Activated naive CD8-positive, alpha-beta T cell treated with anti-CD3 and anti-CD28 coated beads, Interleukin-2, amount 10 ng/mL, durations not matched to agents 7 days and 5 days (primary cell): ENCODE measurements at places on chromosomes 3 and 15.

- no peak for DNase-seq
These were observed 4.4 kb upstream of the ZNF609 start for GRCh38 chr15:64455961-64456371.

DNA sequence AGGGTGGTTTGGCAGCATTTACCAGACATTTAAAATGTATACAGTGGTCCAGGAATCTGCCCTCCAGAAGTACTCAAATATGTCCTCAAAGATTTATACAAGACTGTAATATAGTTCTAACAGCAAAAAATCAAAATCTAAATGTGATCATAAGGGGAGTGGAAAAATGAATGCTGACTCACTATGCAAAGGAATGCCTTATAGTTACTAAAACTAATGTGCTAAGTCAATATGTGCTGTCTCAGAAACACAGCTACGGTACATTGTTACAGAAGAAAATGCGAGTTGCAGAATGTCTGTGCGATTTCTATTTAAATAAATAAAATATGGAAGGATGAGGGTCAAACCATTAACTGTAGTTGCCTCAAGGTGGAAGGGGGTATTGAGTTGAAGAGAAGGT is 230.1 kb upstream of the UBE2E1 start:
- no peak for DNase-seq

- DNase-seq = no peak
These were observed 160.4 kb upstream of the CGNL1 start for GRCh38 chr15:57215881-57216280.

DNA sequence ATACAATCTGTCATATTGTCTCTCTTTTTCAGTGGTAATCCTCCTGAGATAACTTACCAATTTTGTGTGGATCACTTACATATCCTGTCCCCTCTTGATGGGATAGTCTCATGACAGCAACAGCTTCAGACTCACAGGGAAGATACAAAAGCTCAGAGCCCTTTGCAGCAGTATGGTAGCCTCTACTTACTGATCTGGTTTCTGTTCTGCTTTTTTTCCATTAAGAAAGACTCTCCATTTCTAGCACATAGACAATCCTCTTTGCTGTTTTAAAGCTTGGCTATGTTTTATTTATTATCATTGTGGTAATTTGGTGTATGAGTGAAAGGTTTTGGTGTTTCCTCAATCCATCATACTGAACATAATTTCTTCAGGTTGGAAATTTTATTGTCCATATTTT is 25.4 kb upstream of the SOX14 start:
- no peak for DNase-seq

- no peak for DNase-seq
These were observed 1.2 kb downstream of the VILL start for GRCh38 chr3:37991823-37992222.

- no peak for DNase-seq
These were observed 50.1 kb downstream of the KBTBD8 start for GRCh38 chr3:67048067-67048714.

- DNase-seq = no peak
These were observed 6.6 kb upstream of the CHSY1 start for GRCh38 chr15:101258238-101259144.

GRCh38 chr15:51198701-51199232 is 104.1 kb upstream of the TNFAIP8L3 start:
- DNase-seq = no peak

- no peak for DNase-seq
These were observed 189.9 kb upstream of the TSC22D2 start for GRCh38 chr3:150218236-150218635.

GRCh38 chr3:34141841-34142337 is 343.5 kb downstream of the PDCD6IP start:
- DNase-seq = no peak

- DNase-seq = no peak
These were observed 211.7 kb upstream of the UBE2E1 start for GRCh38 chr3:23594066-23594465.

DNA sequence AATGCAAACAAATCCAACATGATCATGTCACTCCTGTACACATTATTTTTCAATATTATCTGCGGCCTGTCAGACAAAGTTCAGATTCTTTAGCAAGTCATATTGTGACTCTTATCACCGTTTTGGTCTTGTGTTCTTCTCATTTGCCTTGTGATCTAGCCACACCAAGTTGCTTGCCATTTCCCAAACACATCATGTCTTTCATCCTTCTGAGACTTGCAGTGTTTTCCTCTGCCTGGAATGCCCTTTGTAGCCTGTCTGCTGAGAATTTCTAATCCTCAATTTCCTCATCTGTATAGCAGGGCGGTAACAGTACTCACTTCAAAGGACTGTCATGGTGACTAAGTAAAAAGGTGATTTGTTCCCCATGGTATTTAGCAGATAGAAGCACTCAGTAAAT is 135.0 kb downstream of the GREM1 start:
- no peak for DNase-seq

GRCh38 chr3:188349351-188349901 is 195.5 kb downstream of the LPP start:
- no peak for DNase-seq

DNA sequence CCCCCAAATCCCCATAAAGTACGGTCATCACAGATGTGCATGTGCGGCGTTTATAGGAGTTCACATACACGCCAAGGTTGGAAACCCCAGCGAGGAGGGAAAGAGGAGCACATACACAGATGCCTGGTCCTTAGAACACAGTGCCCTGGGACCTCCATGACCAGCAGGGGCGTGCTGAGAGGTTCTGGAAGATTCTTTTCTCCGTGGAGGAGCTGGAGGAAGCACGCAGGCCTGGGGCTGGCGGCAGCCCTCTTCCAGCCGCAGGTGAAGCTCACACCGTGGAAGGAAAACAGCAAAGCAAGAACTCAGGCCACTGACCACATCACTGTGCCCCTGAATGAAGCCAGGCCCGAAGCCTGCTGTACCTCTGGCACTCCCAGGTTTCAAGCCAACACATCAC is 61.0 kb upstream of the SEC61A1 start:
- DNase-seq = no peak

- no peak for DNase-seq
These were observed 3.3 kb downstream of the LYSMD4 start for GRCh38 chr15:99729920-99730319.

- no peak for DNase-seq
These were observed 5.1 kb downstream of the PHLDB2 start for GRCh38 chr3:111863942-111864694.

- peak; percentile 7 for DNase-seq
These were observed 35.8 kb downstream of the GOLGA6L10 start for GRCh38 chr15:82313446-82313845.

GRCh38 chr3:168044049-168044448 is 51.7 kb downstream of the GOLIM4 start:
- DNase-seq = no peak

GRCh38 chr3:151075869-151076562 is 9.4 kb upstream of the MED12L start:
- no peak for DNase-seq

GRCh38 chr15:58558777-58559176 is 127.0 kb downstream of the LIPC start:
- DNase-seq = no peak

- no peak for DNase-seq
These were observed 694.9 kb downstream of the ZBBX start for GRCh38 chr3:166685246-166685645.

- DNase-seq = no peak
These were observed 25.5 kb upstream of the NUDT16 start for GRCh38 chr3:131356006-131356595.

DNA sequence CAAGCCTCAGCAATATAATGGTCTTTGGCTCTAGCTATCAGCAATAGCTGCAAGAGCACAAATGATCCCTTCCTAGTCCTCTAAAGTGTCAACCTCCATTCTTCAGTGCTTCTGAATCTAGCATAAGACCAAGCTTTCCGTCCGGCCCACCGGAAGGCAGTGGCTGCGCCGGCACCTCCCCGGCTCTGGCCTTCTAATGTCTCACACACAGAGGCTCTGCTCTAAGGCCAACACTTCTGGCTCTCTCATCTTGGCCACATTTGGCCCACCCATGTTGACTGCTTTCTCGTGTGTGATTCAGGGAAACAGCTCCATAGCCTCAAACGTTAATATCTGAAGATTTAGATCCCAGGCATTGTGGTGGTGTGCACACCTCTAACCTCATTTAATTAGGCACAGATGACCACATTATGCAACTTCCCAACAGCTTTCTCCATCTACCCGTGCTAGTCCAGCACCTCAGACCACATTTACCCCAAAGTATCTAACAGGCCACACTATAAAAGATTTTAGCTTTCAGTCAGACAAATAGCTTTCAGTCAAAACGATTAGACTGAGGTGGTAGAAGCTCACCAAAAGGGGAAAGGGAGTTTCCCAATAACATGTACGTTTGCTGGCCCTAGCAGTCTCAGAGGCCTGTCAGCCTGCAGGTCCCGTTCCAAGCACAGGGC is 19.3 kb downstream of the SLC51A start:
- DNase-seq = no peak

- DNase-seq = no peak
These were observed 3.6 kb upstream of the CHRM5 start for GRCh38 chr15:33964665-33965040.

DNA sequence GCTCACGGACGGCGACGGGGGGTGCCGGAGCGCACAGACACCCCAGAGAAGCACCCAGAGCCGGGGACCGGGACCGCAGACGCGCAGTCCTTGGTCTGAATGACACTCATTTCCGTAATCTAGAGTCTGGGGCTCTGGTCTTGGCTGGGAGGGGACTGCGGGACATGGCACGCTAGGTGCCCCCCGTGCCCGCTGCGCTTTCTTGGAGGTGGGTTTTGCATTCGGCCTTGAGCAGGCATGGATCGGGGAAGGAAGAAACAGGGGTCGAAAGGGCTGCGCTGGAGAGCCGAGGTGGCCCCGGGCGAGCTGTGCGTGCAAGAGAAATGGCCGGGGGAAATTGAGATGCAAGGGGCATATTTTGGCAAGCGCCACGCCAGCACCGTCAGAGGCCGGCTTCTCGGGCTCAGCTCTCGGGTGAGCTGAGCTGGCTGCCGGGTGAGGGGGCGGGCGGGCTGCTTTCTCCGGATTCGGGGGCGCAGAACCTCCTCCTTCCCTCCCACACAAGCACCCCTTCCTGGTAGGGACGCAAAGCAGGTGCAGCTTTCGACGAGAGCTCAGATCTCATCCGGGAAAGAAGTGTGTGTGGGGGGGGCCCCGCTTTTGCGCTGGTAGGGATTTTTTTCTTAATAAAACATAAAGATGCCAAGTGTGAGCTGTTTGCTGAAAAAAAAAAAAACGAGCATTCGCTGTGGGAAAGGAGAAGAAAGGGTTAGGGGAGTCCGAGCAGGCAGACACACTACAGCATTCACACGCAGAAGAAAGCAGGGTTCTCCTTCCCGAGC is 963 bp upstream of the NTRK3 start:
- peak; percentile 37 for DNase-seq

GRCh38 chr3:47678446-47679338 is 100.0 kb upstream of the CSPG5 start:
- no peak for DNase-seq

DNA sequence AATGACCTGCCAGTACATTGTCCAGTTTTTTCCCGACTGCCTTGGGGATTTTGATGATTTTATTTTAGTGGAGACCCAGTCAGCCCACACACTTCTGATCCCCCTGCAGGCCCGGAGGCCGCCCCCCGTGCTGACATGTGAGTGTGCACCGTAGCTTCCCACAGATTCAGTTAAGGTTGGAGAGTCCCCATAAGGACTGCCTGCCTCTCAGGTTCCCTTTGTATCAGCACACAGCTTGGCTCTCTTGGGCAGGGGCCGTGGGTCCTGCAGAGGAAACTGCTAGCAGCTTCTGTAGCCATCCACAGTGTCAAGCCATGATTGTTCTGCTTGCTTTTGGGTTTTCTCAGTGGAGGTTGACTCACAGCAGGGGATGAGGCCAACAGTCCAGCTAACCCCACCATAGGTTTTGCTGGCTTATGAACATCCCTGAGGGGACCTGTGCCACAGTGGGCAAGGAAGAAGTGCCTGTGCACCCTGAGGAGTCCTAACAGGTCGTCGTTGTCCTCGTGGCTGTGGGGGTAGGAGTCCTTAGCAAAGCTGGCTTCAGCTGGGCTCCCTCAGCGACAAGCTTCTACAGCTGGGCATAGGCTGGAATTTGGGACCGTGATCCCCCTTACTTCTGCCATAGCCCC is 46.4 kb downstream of the DLEC1 start:
- no peak for DNase-seq

GRCh38 chr15:70375006-70375431 is 277.3 kb upstream of the TLE3 start:
- no peak for DNase-seq

DNA sequence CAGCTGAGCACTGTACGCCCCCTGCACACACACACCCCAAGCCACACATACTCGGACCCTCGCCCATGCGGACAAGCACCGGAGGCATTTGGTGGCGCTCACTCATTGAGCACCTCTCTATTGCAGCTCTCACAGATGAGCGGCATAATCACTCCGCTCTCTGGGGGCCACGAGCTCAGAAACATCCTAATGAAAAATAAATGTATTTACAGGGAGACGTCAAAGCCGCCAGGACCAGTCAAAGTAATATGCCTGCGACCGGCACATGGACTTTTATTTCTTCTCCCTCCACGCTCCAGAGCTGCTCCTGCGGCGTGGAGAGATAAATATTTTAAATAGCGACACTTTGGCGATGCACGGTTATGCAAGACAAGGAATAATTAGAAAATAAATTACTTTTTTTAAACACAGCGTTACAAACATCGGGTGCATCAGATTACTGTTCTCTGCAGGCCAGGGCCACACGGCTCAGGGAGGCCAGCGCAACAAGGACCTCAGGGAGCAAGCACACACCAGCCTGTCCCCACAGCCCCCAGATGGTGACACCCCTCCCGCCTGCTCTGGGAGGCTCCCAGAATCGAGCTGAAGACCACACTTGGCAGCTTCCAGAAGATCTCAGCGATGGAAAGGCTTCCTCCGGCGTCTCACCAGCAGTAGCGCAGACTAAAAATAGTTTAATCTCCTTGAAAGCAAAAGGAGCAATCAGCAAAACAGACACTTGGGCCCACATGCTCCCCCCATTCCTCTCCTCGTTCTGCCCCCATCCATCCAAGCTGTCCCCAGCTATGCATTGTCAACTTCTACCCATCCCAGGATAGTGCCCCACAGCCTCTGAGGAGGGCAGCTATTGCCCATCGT is 48.0 kb downstream of the CACNA2D2 start:
- no peak for DNase-seq

GRCh38 chr3:34361921-34362320 is 563.5 kb downstream of the PDCD6IP start:
- no peak for DNase-seq

DNA sequence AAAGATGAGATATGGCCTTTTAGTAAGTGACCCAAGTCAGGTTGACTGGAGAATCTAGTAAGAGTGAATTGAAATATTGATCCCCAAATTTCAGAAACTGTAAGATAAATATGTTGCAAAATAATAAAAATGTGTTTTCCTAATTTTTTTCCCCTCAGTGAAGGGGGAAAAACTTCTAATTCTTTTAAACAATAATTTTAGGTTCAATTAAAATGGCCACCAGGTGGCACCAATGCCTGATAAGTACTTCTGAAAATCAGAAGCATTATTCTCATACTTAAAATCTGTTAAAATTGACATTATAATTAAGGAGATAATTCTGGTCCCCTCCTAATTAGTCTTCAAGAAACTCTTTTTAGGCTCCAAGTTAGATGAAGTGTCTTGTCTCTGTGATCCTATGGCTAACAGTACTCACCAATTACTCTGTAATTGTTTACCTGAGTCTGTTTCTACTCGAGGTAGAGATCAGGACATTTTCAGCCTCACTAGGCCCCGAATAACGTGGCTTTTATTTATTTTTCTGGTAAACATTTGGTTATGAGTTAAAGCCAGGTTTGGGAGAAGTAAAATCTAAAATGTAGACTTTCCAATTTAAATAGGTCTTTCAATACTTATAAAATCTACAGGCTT is 52.6 kb downstream of the NMD3 start:
- DNase-seq = no peak
